Tibial nerve (tissue), 4 donors: ENCODE measurements at places on chromosomes 12 and 14. TPM values are rescaled to one million over a fixed set of nuclear protein-coding genes. Genes with fewer than 3 reads are reported as not detected.

DNA sequence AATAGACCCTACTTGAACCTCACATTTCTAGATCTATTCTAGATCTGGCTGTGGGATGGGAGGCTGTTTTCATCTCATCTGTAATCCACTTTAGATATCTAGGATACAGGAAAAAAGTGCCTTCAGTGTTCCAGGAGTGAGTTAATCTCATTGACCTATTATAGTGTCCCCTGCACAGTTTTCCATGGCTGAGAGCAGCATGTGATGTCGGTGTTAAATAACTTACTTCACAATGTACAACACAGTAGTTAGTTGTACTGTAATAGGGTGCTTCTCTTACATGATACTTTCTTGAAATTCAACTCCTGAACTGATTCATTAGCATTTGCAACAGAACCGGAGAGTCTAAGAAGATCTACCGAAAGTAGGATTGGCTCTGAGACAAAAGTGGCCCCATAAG is 62.6 kb downstream of the TMEM117 start:
- H3K36me3 ChIP-seq, result no peaks in the 10 kb centered on the region
- H3K4me3 ChIP-seq, result no peak overlapping the region
- H3K27ac ChIP-seq, result no peak overlapping the region
- no peak for DNase-seq

- no peak overlapping the region for H3K27ac ChIP-seq
- no peaks in the 10 kb centered on the region for H3K4me1 ChIP-seq
- H3K4me3 ChIP-seq, result no peak overlapping the region
These were observed 15.0 kb upstream of the SERPINA1 start for GRCh38 chr14:94403312-94403932.

GRCh38 chr12:109592905-109593272 is 19.3 kb downstream of the MVK start:
- H3K4me1 ChIP-seq, result peaks cover 2% of the 10 kb centered on the region
- H3K27me3 ChIP-seq, result no peaks in the 10 kb centered on the region
- no peak for DNase-seq
- H3K27ac ChIP-seq, result no peak overlapping the region
- H3K4me3 ChIP-seq, result no peak overlapping the region

DNA sequence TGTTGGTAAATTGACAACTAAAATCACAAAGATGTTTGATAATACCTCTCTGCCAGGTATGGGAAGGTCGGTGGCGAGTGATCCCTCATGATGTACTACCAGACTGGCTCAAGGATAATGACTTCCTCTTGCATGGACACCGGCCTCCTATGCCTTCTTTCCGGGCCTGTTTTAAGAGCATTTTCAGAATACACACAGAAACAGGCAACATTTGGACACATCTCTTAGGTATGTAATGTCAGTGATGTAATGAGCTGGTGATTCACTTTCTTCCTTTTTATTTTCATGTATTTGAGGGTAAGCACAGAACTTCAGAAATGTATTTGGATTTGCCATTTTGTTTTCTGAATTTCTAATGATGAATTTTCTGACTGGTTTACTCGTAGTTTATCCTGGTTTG is 42.6 kb upstream of the LRTM2 start:
- H3K27me3 ChIP-seq, result no peaks in the 10 kb centered on the region
- H3K36me3 ChIP-seq, result no peaks in the 10 kb centered on the region
- H3K4me1 ChIP-seq, result peaks cover 92% of the 10 kb centered on the region
- H3K4me3 ChIP-seq, result no peak overlapping the region
- no peak overlapping the region for H3K27ac ChIP-seq
- no peak for DNase-seq

GRCh38 chr12:93363841-93364297 is 13.9 kb upstream of the NUDT4 start:
- H3K36me3 ChIP-seq, result no peaks in the 10 kb centered on the region
- no peaks in the 10 kb centered on the region for H3K27me3 ChIP-seq
- H3K27ac ChIP-seq, result no peak overlapping the region

NPFF gene
- total RNA-seq, result not detected

GRCh38 chr14:22095860-22096513 is 422.4 kb upstream of the OR4E1 start:
- DNase-seq, result no peak
- H3K36me3 ChIP-seq, result no peaks in the 10 kb centered on the region
- peak overlapping the region; percentile 35 for H3K27ac ChIP-seq
- H3K4me3 ChIP-seq, result no peak overlapping the region

- no peak overlapping the region for H3K4me3 ChIP-seq
- H3K4me1 ChIP-seq, result no peaks in the 10 kb centered on the region
- no peak for DNase-seq
These were observed 18.7 kb downstream of the RERGL start for GRCh38 chr12:18071336-18071735.

DNA sequence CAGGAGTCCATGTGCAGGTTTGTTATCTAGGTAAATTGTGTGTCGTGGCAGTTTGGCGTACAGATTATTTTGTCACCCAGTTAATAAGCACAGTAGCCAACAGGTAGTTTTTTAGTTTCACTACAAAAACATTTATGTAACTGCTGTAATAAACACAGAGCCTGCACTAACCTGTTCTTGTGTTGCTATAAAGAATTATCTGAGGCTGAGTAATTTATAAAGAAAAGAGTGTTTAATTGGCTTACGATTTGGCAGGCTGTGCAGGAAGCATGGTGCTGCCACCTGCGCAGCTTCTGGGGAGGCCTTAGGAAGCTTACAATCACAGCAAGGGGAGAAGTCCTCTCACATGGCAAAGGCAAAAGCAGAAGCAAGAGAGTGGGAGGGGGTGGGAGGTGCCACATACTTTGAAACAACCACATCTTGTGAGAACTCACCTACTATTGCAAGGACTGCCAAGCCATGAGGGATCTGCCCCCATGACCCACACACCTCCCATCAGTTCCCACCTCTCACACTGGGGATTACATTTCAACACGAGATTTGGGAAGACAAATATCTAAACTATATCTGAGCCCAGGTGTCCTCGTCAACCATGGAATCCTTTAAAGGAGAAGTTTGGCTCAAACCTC is 266.4 kb upstream of the GRIP1 start:
- H3K4me1 ChIP-seq, result no peaks in the 10 kb centered on the region
- H3K4me3 ChIP-seq, result no peak overlapping the region
- no peak for DNase-seq
- no peak overlapping the region for H3K27ac ChIP-seq
- H3K27me3 ChIP-seq, result no peaks in the 10 kb centered on the region
- no peaks in the 10 kb centered on the region for H3K36me3 ChIP-seq

- H3K36me3 ChIP-seq, result no peaks in the 10 kb centered on the region
- H3K4me3 ChIP-seq, result no peak overlapping the region
- H3K27me3 ChIP-seq, result no peaks in the 10 kb centered on the region
- no peak for DNase-seq
- no peaks in the 10 kb centered on the region for H3K4me1 ChIP-seq
- no peak overlapping the region for H3K27ac ChIP-seq
These were observed 21.9 kb upstream of the CLMN start for GRCh38 chr14:95341564-95341963.

- no peaks in the 10 kb centered on the region for H3K36me3 ChIP-seq
- peaks cover 16% of the 10 kb centered on the region for H3K4me1 ChIP-seq
- DNase-seq, result peak; percentile 33
- H3K27ac ChIP-seq, result peak overlapping the region; percentile 100
- peak overlapping the region; percentile 91 for H3K4me3 ChIP-seq
These were observed 574 bp downstream of the WNK1 start for GRCh38 chr12:752695-753610.

LUM gene
- 41.7 TPM for total RNA-seq

DNA sequence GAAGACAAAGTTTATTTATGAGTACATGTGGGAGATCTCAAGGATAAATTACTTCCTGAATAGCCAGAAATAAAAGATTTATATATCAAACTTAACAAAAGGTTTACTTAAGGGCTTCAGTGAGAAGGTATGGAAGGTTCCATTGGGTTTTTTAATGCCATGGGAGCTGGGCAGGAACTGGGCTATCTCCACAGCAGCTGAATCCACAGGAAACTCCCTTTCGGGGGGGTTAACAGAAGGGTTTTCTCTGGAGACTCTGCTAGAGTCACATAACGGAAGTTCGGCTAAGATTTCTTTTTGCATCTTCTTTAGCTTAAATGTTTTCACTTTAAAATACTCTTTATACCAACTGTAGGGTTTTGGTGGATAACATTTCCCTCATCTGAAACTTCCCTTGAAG is 113.5 kb downstream of the UNC79 start:
- no peak for DNase-seq
- H3K27me3 ChIP-seq, result no peaks in the 10 kb centered on the region
- no peaks in the 10 kb centered on the region for H3K36me3 ChIP-seq
- no peaks in the 10 kb centered on the region for H3K4me1 ChIP-seq
- H3K4me3 ChIP-seq, result no peak overlapping the region

DNA sequence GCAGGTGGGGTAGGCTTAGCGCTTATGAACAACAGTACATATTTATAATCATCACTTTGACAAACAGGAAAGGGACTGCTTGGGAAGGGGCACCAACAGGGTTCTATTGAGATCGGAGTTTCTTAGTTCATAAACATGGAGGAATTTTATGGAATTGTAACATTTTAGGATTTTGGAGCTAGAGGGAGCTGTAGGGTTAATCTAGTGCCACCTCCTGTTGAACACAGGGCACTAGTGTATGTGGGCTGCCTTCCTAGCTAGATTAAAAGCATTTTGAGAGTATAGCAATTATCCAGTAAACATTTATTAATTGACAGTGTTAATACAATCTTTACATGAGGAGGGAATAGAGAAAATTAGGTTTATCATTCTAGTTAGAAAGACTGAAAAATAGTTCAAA is 23.1 kb upstream of the TBC1D30 start:
- no peaks in the 10 kb centered on the region for H3K4me1 ChIP-seq
- H3K4me3 ChIP-seq, result no peak overlapping the region
- no peak for DNase-seq
- H3K36me3 ChIP-seq, result no peaks in the 10 kb centered on the region

SAMD4A gene
- 53.3 TPM for total RNA-seq
